ENCODE measurements at places on chromosomes 13 and 19.
A peak's percentile ranks its signal among the peaks of the same experiment; 100 is the strongest.

DNA sequence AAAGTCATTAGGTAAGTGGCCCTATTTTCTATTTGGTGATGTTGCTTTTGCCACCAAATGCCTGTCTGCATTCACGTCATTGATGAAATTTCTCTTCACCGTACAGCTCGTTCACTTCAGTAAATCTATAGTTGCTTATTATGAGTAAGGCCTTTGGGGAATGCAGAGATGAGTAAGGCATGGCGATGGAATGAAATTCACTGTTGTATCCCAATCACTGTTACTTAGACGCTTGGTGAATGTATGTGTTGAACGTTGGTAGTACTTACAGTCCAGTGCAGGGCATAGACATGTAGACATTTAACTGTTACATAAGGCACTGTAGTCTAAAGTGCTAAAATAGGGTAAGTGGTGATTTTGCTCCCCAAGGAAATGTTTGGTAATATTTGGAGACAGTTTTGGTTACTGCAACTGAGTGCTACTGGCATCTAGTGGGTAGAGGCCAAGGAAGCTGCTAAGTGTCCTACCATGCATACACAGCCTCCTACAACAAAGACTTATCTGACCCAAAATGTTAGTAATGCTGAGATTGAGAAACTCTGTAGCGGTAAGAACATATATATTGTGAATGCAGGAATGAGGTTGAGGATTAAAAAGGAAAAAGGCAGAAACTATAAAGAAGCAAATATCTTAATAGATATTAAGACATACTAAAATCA, 5.8 kb downstream of the AKAP11 start:
- peak; percentile 17 for DNase-seq

DNA sequence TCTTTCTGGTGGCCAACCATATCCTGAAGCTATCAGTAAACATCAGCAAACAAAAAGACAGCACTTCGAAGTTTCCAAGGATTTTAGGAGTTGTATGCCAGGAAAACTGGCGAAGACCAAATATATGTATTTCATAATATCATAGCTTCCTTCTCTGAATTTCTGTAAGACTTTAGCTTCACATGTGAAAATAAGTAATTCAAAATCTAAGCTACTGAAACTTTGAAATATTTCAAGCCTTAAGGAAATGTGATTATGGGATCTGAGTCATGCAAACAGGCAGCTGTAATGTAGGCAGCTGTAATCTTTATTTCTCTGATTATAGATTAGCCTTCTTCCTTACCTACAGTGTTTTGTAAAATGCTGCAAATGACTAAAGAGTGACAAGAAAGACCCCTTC, 70.7 kb upstream of the ANKRD10 start:
- no peak for DNase-seq

GRCh38 chr19:6970021-6970420, 51.2 kb downstream of the MBD3L2B start:
- DNase-seq, result no peak

- no peak for DNase-seq
Observed at GRCh38 chr19:19079571-19079970, 15.8 kb downstream of the SLC25A42 start.

DNA sequence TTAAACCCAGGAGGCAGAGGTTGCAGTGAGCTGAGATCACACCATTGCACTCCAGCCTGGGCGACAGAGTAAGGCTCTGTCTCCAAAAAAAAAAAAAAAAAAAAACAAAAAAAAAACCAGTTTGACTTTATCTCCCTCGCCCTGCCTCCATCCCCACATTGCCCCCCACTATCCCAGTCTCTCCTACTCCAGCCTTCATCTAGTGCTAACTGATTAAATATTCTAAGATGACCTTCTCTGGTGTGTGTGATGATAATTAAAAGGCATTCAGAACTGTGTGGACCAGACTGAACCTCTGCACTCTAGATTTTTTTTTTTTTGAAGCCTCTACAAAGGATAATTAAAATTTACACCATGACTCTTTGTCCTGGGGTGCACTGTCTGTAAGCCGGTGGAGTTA, 6.0 kb upstream of the DLL3 start:
- DNase-seq, result no peak

DNA sequence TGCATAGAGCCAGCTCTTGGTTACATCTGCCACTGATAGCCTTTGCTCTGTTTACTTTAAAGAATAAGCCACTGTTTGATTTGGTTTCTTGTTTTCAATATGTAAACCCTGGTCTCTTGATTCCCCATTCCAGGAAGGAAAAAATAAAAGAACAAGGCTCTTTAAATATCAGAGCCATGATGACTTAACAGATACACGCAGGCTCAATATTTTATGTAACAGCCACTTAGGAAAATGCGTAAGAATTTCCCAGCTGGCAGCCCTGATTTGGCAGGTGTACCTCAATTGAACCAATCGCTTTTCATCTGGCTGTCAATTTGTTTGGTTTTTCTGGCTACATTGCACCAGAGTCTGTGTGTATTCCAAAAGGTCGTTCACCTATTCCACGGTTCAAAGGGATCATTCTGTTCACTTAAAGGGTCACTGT, 65.6 kb downstream of the IRS2 start:
- DNase-seq, result no peak

DNA sequence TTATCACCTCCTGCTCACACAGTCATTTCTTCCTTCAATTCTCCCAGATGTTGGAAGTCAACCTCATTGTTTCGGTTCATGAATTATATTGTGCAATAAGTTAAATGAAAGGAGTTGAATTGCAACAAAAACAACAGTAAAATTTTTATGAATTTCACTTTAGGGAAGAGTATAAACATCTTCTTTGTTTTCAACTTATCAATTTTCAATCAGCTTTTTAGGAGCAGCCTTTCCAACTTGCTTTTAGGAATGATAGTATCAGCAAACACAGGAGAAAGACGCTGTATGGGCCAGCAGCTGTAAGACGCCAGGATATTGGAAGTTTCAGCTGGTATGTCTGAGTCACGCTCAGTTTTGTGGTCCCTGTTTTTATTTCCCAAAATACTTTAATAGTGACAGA, 132.5 kb upstream of the ARGLU1 start:
- no peak for DNase-seq

- DNase-seq, result no peak
Observed at GRCh38 chr13:38713046-38713445, 26.2 kb downstream of the FREM2 start.

GRCh38 chr19:30255791-30256495, 116.2 kb upstream of the ZNF536 start:
- DNase-seq, result no peak

GRCh38 chr19:54147676-54148075, 10.1 kb downstream of the CNOT3 start:
- no peak for DNase-seq

DNA sequence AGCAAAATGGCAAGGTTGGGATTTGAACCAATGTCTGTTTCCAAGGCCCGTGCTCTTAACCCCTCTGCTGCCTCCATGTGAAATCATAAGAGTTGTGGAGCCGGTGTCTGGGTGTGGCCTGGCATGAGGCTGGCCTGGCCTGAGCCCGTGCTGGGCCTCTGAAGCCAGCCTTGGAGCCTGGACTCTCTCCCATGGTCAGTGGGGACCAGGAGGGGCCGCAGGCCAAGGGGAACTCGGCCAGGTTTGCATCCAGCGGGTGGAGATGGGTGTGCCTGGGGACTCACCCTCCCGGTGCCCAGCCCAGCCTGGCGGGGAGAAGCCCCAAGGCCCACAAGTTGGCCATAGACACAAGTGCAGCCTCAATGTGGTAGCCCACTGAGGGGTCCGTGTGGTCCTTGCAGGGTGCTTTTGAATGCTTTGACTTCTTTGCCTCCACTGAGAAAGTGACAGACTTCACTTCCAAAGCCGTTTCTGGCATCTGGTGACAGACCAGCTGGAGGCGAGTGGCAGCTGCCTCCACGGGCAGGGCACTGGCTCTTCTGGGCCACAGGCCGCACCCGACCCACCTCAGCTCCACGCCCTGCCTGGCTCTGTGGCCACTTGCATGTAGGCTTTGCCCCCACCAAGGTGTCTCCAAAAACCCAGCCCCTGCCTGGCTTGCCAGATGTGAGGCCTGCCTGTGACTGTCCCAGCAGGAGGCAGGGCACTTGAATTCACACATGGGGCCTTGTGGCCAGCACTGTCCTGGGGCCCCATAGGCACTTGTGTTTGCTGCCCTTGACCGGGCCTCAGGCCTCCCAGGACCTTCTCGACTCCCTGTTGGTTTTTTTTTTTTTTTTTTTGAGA, 26.2 kb upstream of the NCCRP1 start:
- DNase-seq, result no peak

GRCh38 chr13:73109969-73110368, 51.2 kb downstream of the KLF5 start:
- DNase-seq, result no peak

- DNase-seq, result no peak
Observed at GRCh38 chr13:41767801-41768200, 193.1 kb downstream of the VWA8 start.

Measured in B cell (primary cell).